Islet precursor cell (in vitro differentiated cells): ENCODE measurements at places on chromosomes 5 and 9.

DNA sequence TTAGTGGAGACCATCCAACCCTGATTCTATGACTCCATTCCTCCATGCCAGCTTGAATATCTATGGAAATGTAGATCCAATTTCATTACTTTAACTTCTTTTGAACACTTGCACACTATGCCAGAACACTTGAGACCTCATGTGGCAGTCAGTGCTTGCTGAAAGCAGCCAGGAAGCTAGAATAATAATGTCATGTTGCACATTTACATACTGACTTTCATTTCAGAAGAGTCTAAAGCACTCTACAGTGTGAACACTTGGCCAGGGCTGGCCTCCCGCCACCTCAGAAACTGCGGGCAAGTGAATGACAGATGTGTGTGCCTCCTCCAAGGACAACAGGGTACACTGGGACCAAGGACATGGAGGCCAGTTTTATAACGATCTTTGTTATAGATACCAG is 97.3 kb downstream of the SLF1 start:
- DNase-seq = no peak

DNA sequence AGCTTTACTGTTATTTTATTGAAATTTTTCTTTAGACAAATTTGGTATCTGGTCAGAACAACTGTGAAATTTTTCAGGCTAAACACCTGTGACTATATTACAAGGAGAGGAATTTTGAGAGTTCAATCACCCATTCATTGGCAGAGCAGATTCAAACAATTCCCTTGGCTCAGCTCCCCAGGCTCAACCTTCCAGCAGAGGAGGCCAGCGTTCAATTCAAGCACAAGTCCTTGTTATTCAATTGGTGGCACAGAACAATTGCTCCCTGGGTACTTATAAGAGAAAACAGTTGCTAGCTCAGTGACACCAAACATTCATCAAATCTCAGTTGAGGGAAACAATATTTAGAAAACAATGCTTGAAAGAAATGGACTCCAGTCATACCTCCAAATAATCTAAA is 83.3 kb downstream of the SUSD1 start:
- DNase-seq = no peak

DNA sequence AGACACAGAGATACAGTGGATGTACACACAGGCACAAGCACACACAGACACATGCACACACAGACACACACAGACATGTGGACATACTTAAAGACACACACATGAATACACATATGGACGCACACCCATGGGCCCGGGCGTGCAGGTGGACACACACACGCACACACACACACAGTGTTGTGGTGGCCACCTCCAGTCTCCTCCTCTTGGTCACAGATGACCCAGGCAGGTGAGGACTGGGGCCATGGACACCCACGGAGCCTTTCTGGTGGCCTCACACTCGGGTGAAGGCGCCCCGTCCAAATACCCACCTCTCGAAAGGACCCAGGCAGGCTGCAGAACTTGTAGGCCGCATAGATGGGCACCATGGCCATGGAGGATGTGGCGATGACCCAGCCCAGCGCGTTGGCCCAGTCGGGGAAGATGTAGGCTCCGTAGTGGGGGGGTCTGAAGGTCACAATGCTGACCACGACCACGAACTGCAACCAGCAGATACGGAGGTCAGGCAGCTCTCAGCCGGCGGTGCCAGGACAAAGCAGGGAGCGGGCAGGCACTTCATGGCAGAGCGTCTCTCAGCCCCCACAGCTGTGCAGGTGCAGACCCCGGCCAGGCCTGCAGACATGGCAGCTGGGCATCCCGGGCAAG is 42.5 kb downstream of the SLC6A3 start:
- DNase-seq = no peak

- peak; percentile 74 for DNase-seq
These were observed 191.7 kb downstream of the CDK5RAP2 start for GRCh38 chr9:120388003-120388855.

- DNase-seq = no peak
These were observed 51.5 kb downstream of the ZFAND5 start for GRCh38 chr9:72313507-72313906.

GRCh38 chr9:108720191-108720642 is 135.6 kb downstream of the ACTL7B start:
- DNase-seq = no peak

GRCh38 chr9:105055917-105056316 is 128.0 kb upstream of the ABCA1 start:
- DNase-seq = no peak

DNA sequence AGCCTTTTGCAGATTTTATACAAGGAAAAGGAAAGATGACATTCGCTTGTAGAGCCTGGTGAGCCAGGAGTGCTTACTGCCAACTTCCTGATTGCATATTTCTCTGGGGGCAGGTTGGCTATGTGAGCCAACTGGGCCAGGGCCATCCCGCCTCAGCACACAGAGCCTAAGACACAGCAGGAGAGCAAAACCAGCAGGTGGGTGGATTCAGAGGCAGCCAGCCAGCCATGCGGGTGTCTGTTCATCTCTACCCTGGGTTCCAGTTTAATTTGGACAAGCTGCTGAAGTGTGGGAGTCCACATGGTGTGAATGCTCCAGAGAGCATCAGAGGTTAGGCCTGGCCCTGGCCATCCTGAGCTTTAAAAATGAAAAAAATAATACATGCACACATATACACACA is 291.4 kb downstream of the ARHGEF28 start:
- no peak for DNase-seq

DNA sequence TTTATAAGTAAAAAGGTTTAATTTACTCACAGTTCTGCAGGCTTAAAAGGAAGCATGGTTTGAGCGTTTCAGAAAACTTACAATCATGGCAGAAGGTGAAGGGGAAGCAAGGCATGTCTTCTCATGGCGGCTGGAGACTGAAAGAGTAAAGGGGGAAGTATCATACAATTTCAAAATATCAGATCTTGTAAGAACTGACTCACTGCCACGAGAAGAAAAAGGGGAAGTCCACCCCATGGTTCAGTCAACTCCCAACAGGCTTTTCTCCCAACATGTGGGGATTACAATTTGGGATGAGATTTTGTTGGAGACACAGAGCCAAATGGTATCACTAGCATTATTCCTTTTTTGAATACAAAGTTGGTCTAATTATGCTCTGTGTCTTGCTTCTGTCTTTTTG is 627.9 kb upstream of the ST8SIA4 start:
- DNase-seq = no peak

- DNase-seq = no peak
These were observed 576.9 kb downstream of the EBF1 start for GRCh38 chr5:158522776-158523175.
